ENCODE measurements at places on chromosomes 4 and X. TPM values are rescaled to one million over a fixed set of nuclear protein-coding genes. Genes with fewer than 3 reads are reported as not detected.
A peak's percentile ranks its signal among the peaks of the same experiment; 100 is the strongest.

DNA sequence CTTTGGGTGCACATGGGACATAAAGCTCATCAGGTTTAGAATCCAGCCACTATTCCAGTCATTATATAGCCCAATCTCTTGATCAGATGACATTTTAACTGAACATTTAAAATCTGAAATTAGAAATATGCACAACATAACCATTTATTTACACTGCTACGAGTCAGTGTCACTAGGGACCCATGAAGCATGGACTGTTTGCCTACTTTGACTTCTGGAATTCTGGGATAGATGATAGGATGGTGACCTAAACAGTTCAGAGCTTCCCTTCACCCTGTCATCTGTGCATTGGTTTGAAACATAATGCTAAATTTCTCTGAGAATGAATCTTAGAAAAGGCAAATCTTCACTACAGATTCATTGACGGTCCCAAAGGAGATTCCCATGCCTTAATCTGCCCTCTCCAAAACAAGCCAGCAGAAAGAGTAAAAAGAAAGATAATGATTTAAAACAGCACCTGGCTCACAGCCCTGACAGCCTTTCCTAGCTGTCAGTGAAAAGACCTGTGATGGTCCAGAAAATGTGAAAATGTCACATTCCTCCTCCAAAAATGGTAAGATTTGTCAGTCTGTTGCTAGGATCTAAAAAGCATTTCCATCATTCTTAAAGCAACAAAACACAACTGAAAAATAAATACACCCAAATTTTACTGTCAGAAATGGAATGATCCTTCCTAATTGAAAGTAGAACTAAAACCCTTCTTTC lies 18.9 kb upstream of the HERC3 start:
- no peak for DNase-seq

GRCh38 chr4:89101256-89102161 lies 9.8 kb upstream of the TIGD2 start:
- DNase-seq, result no peak

Gene CYTL1
- 8.9 TPM for polyA plus RNA-seq

GRCh38 chr4:107552306-107552705 lies 167.7 kb downstream of the PAPSS1 start:
- DNase-seq, result no peak

DNA sequence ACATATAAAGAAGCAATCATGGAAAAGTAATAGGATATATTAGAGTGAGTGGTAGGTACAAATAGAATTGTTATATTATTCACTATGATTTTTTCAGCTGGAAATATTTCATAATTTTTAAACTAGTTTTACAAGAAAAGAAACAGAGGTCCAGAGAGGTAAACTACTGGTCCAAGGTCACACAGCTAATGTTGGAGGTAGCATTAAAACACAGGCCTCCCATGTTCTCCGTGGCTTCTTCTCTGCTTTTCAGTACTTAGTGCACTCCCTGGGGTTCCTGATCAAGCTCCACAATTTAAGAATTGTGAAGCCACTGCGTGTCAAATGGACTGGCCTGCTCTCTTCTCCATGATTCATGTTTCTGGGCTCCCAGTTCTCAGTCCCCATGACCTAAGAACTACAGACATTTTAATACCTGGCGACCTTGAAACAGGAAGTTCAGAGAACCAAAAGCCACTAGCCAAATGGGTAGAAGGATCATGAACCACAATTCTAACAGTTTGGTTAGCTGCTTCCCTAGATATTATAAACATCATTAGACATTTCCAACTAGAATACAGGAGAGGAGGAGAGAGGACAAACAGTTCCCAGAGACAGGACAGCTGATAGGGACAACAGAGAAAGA lies 172.0 kb upstream of the KLF3 start:
- no peak for DNase-seq

Gene TLR6
- 0.67 TPM for polyA plus RNA-seq

DNA sequence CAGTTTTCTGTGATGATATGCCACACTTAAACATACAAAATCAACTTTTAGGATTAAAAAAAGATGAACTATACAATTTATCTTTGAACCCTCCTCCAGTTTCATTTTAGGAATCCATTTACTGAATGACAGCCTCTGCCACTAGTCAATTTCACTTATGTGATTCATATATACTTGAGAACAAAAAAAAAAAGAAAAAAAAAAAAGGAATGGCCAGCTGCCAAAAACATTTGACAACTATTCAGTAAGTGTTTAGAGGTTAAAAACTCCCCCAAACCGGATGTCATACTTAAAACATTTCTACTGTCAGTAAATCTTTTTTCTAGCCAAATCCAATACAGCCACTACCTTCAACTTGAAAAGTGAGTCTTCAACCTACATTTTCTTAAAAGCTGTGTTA lies 266.7 kb upstream of the MAGEB2 start:
- DNase-seq, result no peak

Gene BMPR1B
- polyA plus RNA-seq, result 25.4 TPM

Gene USP9X
- 62.8 TPM for polyA plus RNA-seq

Gene TCEAL6
- 0.40 TPM for polyA plus RNA-seq

DNA sequence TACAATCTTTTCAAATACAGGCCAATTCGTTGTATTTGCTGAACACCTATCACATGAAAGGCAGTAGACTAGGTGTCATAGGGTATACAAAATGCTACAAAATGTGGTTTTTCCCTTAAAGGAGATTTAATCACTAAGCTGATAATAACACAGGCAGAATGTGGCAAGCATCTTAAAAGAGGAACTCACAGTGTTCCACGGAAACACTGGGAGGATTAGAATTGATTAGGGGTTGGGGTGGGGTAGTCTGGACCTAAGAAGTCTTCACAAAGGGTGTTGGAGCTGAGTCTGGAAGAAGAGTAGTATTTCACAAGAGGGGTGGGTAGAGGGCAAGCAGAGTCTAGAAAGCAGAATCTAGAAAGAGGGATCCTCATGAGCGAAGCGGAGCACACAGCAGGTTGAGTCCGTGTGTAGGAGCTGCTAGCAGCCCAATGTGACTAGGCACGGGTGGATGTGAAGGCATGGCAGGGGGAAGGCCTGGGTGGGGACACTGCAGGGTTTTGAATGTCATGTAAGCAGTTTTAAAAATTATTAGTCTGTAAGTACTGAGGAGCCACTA lies 123.6 kb downstream of the MGST2 start:
- DNase-seq, result no peak

DNA sequence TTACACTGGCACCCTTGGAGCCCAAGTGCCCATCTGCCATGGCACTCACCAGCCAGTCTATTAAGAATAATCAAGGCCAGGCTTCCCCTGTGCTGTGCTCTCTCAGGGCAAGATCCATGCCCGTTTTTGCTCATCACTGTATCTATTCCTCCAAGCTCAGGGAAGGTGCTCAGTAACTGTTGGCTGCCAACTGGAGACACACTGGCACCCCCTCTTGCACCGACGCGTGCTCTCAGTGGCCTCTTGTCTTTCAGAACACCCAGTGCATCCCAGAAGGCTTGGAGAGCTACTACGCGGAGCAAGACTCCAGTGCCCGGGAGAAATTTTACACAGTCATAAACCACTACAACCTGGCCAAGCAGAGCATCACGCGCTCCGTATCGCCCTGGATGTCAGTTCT lies 30.1 kb downstream of the NSG1 start:
- DNase-seq, result no peak

GRCh38 chrX:39670281-39670680 lies 427.5 kb downstream of the BCOR start:
- DNase-seq, result no peak

GRCh38 chr4:86452422-86452891 lies 92.6 kb upstream of the MAPK10 start:
- DNase-seq, result peak; percentile 56

DNA sequence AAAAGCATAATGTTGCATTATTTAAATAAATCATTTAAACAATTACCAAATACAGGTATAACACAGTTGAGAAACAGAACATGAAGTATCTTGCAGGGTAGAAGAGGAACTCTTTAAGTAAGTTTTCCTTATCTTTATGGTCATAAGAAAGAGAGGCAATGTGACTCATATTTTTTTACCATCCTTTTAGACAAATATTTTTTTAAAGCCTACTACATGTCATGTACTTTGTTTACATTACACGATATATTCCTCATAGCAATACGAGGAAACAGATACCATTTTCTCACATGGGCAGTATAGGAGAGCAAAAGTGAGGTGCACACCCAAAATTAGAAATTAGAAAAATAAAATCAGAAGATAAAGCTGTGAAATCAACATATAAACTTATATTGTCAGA lies 49.3 kb upstream of the EPHA5 start:
- DNase-seq, result no peak

Gene REPS2
- 17.6 TPM for polyA plus RNA-seq

GRCh38 chrX:132532097-132532496 lies 43.3 kb upstream of the MBNL3 start:
- DNase-seq, result no peak

Gene CFAP47
- 0.84 TPM for polyA plus RNA-seq

- no peak for DNase-seq
These were observed 757.0 kb downstream of the TRAM1L1 start for GRCh38 chr4:116328261-116328860.

Gene POLA1
- 18.2 TPM for polyA plus RNA-seq

- DNase-seq, result no peak
These were observed 788.9 kb downstream of the RPA4 start for GRCh38 chrX:97672608-97673007.

Gene PPEF2
- polyA plus RNA-seq, result not detected

Gene RTL5
- polyA plus RNA-seq, result 24.0 TPM

DNA sequence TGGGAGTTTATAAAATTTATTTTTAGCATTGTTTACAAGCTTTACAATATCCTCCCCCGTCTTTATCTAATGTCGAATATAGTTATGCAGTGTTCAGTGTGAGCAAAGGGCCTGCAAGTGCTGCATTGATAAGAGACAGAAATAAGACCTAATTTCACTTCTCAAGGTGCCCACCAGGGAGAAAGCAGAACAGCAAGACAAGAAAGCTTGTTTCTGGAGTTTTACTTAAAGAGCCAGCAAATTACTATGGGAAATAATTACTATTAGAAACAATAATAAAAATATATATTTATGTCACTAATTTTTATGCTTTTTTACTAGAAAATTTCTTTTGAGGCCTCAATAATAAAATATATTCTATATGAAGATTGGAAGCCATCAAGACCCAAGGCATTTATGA lies 2677.7 kb downstream of the ARAP2 start:
- no peak for DNase-seq

Gene RAB9A
- polyA plus RNA-seq, result 31.4 TPM

- DNase-seq, result no peak
These were observed 109.7 kb downstream of the AFAP1 start for GRCh38 chr4:7829652-7830580.

Gene SPACA5B
- polyA plus RNA-seq, result not detected

GRCh38 chr4:131531087-131531486 lies 1618.0 kb upstream of the PCDH10 start:
- no peak for DNase-seq

DNA sequence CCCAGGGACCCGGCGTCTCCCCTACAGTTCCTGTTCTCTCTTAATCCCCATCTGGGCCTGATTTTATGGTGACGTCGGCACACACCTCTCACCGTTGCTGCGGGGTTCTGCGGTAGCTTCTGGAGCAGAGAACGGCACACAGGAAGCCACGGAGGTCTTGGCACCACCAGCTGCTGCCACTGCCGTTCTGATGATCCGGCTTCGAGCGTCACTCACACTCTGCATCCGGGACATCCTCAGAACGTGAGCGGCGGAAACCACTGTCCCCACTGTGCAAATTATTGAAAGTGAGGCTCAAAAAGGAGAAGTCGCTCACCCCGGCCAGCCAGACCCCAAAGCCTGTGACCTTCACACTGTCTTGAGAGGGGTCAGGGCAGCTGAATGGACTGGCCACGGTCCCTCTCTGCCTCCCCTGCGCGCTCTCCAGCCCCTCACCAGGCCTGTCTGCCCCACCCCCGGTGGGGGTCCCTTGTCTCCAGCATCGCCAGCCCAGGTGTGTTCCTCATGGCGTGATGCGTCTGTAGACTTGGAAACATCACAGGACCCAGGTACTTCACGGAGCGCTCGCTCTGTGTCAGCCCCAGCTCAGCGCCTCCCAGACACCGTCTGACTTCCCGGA lies 201.1 kb downstream of the AFAP1 start:
- no peak for DNase-seq

GRCh38 chrX:22527302-22527701 lies 254.6 kb downstream of the CBLL2 start:
- no peak for DNase-seq

DNA sequence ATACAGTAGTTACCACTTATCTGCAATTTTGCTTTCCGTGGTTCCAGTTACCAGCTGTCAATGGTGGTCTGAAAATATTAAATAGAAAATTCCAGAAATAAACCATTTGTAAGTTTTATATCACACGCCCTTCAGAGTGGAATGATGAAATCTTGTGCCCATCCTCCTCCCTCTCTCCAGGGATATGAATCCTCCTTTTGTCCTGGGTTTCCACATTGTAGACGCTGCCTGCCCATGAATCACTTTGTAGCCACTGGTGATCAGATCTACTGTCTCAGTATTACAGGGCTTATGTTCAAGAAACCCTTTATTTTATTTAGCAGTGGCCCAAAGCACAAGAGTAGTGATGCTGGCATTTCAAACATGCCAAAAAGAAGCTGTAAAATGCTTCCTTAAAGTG lies 198.6 kb downstream of the KCNIP4 start:
- DNase-seq, result no peak

DNA sequence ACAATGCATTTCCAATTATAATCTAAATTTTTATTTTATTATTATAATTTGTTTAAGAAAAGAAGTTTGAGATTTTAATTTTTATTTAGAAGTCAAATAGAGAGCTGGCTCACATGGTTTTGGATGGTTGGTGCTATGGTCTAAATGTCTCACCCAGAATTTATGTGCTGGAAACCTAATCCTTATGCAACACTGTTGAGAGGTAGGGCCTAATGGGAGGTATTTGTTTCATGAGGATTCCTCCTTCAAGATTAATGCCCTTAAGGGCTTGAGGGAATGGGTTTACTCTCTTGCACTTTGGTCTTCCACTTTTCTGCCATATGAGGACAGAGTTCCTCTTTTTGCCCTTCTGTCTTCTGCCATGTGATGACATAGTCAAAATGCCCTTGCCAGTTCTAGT lies 960.5 kb upstream of the IGFBP7 start:
- no peak for DNase-seq

Gene VSIG1
- polyA plus RNA-seq, result 1.3 TPM

DNA sequence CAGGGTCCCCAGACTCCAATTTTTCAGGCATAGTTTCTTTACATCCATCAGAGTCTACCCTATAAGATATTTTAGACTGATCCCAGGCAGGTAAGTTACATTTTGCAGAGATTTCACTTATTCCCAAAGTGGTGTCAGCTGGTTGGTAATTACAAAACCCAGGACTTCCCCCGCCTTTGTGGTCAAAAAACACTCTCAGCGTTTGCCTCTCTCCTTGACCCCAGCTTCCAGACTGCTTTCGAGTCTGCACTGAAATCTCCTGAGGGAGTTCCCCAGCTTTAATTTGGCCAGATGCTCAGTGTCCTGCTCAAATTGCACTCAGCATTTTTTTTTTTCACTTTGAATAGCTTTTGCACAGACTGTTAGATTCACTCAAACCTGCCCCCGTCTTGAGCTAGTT lies 11.2 kb upstream of the AMOT start:
- no peak for DNase-seq

Gene CRLF2
- not detected for polyA plus RNA-seq

Measured in right renal pelvis (tissue), 4 donors.